Stimulated activated CD8-positive, alpha-beta memory T cell treated with anti-CD3 and anti-CD28 coated beads, Interleukin-4, amount 100 ng/mL, for 4 hours (primary cell): ENCODE measurements at places on chromosomes 3 and 15.

DNA sequence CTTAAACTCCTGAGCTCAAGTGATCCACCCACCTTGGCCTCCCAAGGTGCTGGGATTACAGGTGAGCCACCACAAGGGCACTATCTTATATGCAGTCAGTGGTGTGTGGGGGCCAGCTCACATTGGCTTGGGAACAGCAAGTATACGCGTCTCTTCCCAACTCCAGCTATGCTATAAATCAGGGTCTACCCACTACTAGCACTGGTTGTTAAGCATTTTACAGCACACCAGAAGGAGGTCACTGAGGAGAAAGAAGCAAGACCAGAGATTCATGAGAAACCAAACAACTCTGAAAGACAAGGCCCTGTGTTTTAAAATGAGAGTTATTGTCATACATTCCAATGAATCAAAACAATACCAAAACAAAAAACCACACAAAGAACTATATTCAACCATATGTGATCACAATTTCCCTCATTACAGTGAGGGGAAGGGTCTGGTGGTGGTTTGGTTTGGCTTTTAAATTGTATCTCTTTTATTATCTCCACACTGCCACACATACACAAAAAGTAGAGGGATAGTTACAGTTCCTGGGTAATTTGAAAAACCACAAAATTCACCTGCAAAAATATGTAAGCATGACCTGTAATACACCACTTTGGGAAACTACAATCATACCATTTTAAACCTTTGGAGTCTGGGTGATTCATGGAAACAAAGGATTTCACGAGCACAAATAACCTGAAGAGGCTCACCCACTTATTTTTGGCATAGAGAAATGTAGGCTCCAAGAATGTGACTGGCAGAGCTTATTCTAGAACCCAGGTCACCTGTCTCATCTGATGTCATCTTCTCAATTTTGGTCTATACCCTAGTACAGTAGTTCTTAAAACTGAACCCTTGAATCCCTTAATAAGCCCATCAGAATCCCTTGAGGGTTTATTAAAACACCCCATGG is 5.2 kb downstream of the MAGI1 start:
- DNase-seq: no peak

DNA sequence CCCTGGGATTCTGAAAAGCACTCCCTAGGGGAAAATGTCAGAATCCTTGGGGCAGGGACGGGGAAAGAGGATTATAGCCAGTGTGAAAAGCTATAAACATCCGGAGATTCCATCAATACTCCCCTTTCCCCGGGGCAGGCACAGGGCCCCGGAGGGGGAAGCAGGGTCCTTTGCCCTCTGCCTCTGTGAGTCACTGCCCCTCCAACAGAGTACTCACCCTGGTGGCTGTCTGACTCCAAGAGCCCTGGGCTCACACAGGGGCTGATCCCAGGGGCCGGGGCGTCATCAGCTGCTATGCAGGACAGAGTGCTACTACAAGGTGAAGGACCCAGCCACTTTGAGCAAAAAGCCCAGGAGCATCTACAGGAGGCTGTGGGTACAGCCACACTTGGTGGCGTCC is 133.0 kb upstream of the PRR20G start:
- no peak for DNase-seq

DNA sequence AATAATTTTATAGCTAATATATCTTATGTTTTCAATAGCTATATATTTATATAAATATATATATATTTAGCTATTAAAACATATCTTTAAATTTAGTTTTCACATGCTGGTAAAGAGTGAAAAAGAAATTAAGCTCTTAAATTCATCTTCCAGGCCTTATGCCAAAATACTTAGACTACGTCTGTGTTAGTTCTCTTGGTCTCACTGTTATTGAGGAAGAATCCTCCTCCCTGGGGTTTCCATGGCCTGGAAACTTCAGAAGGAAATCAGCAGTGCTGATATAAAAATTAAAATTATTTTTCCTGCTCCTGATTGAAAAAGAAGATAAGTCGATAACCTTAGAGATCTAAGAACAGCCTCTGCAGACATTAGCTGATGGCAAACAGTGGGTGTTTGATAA is 225.1 kb upstream of the LMCD1 start:
- DNase-seq: no peak

GRCh38 chr3:124529826-124530571 is 200.3 kb upstream of the UMPS start:
- DNase-seq: no peak

- DNase-seq: no peak
Measured at GRCh38 chr3:14548321-14548729, 8.2 kb upstream of the GRIP2 start.

DNA sequence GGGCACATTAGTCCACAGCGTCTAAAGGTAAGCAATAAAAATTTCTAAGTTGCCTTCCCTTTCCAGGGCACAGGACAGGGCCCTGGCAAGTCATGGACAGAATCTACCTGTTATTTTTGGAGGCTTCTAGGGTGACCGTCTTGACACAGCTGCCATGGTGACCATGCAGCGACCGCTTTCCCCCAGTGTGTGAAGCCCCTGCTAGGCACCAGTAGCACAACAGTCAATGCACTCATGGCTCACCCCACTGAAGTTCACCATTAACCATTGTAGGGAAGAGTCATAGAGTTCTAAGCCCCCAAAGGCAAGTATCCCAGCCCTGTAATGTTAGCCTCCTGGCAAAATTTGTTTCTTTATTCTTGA is 43.8 kb upstream of the SLCO2A1 start:
- no peak for DNase-seq
